ENCODE measurements at places on chromosomes 2 and 18.

- no peak for DNase-seq
Observed at GRCh38 chr2:31739161-31739560, 158.4 kb upstream of the SRD5A2 start.

- no peak for DNase-seq
Observed at GRCh38 chr2:37792366-37792765, 120.9 kb upstream of the CDC42EP3 start.

DNA sequence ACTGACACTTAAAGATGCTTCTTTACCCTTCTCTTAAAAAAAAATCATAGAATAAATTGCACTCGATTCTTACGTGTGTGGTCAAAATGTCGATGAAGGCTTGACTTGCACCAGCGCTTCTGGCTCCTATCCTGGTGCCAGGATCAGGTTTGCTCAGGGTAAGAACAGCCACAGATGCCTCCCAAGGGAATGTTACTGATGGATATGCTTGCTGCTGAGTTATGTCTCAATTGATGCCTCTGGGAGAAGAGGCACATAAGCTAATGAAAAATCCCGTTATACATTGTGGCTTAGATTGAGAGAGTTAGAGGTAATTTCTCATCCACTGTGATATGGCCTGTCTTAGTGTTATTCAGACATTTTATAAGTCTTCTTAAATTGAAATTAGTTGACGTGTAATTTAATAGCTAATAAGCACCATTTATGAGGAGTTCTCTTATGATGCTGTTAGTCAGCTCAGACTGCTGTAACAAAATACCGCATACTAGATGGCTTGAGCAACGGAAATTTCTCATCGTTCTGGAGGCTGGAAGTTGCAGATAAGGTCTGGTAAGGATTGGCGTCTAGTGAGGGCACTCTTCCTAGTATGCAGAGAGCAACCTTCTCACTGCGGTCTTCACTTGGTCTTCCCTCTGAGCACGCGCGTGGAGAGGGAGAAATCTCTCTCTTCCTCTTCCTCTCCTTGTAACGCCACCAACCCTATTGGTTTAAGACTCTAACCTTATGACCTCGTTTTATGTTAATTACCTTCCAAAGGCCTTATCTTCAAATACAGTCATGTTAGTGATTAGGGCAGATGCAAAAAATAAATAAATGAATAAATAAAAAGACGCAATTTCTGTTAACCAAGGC is 116.6 kb upstream of the NOSTRIN start:
- DNase-seq, result peak; percentile 22

GRCh38 chr2:230706053-230706521 is 6.6 kb upstream of the CAB39 start:
- no peak for DNase-seq

DNA sequence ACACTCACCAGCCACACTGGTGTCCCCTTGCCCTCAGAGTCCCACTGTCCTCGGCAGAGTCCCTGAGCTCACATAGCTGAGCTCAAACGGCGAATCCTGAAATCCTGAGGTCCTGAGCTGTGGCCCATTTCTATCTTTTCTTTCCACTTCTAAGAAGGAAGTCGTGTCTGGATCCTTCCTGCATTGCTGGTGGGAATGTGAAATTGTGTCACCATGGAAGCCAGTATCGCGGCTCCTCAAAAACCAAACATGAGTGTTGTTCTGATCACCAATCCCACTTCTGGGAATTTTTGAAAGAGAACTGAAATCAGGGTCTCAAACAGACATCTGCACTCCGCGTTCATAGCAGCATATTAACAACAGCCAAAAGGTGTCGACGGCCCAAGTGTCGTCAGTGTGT is 244.7 kb downstream of the EIPR1 start:
- no peak for DNase-seq

GRCh38 chr2:64906853-64907536 is 82.2 kb upstream of the SLC1A4 start:
- no peak for DNase-seq

- no peak for DNase-seq
Observed at GRCh38 chr2:196563876-196564275, 75.6 kb upstream of the CCDC150 start.

GRCh38 chr2:42095923-42096408 is 48.1 kb downstream of the PKDCC start:
- DNase-seq, result peak; percentile 83

DNA sequence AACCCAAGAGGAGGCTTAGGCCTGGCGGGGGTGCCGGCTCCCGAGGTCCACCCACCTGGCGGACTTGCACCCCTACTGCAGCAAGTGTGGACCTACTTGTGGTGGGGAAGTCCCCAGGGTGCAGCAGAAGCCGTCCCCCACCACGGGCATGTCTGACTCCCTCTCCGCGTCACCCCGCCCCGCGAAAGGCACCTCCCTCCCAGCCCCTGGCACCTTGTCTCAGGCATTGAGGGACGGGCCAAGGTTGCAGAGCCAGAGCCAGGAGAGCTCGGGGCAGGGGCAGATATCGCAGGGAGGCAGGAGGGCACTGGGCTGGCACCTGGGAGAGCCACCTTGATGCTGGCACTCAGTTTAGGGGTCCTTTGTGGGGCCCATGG is 19.0 kb downstream of the CROCC2 start:
- DNase-seq, result no peak

- DNase-seq, result peak; percentile 67
Observed at GRCh38 chr2:1743396-1744150, 742 bp downstream of the PXDN start.

- peak; percentile 3 for DNase-seq
Observed at GRCh38 chr2:151823651-151824050, 4.6 kb downstream of the ARL5A start.

DNA sequence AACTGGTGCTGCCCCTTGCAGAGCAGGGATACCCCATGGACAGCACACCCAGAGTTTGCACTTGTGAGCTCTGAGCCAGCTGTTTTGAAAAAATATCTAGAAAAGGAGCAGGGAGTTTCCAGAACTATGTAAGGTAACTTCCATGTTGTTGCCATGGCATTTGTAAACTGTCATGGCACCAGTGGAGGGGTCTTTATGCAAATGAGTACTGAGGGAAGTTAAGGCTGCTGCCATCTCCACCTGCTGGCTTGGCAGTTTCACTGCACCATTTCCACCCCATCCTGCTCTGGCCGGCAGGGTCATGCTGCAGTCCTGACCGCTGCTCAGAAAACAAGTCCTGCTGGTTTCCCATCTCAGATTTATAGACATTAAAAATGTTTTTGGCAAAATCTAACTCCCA is 52.3 kb upstream of the SNTG2 start:
- DNase-seq, result no peak

- DNase-seq, result peak; percentile 11
Observed at GRCh38 chr2:88053934-88054781, 1.4 kb downstream of the KRCC1 start.

- DNase-seq, result no peak
Observed at GRCh38 chr2:167555098-167555720, 666.9 kb downstream of the XIRP2 start.

DNA sequence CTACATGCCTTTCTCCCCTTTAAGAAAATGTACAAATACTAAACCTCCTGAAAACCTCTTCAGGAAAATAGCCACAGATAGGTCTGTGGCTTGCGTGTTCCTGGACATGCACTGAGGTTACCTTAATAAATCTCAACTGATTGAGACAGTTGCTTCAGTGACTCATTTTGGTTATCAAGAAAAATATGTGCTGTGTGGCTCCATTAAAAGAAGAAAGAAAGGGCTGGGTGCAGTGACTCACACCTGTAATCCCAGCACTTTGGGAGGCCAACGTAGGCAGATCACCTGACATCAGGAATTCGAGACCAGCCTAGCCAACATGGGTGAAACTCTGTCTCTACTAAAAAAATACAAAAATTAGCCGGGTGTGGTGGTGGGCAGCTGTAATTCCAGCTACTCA is 27.1 kb downstream of the CREG2 start:
- DNase-seq, result peak; percentile 44

- DNase-seq, result peak; percentile 12
Observed at GRCh38 chr2:149313512-149313972, 16.8 kb upstream of the LYPD6 start.

- DNase-seq, result no peak
Observed at GRCh38 chr2:105917226-105917625, 172.5 kb downstream of the NCK2 start.

GRCh38 chr2:160224060-160224459 is 24.0 kb upstream of the ITGB6 start:
- DNase-seq, result peak; percentile 98

- DNase-seq, result no peak
Observed at GRCh38 chr2:206098471-206098870, 12.5 kb upstream of the INO80D start.

GRCh38 chr2:3479430-3480320 is 39.7 kb downstream of the ADI1 start:
- no peak for DNase-seq

- DNase-seq, result no peak
Observed at GRCh38 chr2:65343386-65343785, 89.0 kb downstream of the SPRED2 start.

DNA sequence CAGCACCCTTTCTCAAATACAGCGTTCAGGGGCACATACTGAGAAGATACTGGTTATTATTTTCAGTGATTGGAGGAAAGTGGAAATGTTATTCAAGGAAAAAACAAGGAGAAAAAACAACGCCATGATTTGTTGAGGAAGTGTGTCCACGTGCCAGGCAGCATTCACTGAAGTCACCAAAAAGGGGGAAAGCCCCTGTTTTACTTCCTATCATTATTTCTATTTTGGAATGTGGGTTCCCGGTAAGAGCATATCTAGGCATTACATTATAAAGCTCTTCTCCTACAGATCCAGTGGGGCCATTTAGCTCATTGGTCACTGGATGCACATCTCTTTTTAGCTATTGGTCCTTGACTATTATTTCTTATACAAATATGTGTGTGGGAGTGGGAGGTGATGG is 518.7 kb downstream of the TXNL1 start:
- no peak for DNase-seq

GRCh38 chr2:128593879-128594650 is 275.4 kb upstream of the HS6ST1 start:
- peak; percentile 8 for DNase-seq

DNA sequence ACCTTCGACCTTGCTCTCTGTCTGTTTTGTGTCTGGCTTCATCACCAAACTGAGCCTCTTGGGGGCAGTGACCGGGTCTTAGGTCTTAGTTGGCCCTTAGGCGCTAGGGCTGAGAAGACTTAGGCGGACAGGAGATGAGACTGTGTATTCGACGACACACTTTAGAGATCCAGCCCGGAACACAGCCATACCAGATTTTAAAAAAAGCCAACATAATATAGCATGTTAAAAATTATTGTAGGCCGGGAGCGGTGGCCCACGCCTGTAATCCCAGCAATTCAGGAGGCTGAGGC is 9.5 kb upstream of the PROC start:
- DNase-seq, result no peak

GRCh38 chr2:59756150-59756549 is 797.3 kb downstream of the BCL11A start:
- DNase-seq, result no peak

DNA sequence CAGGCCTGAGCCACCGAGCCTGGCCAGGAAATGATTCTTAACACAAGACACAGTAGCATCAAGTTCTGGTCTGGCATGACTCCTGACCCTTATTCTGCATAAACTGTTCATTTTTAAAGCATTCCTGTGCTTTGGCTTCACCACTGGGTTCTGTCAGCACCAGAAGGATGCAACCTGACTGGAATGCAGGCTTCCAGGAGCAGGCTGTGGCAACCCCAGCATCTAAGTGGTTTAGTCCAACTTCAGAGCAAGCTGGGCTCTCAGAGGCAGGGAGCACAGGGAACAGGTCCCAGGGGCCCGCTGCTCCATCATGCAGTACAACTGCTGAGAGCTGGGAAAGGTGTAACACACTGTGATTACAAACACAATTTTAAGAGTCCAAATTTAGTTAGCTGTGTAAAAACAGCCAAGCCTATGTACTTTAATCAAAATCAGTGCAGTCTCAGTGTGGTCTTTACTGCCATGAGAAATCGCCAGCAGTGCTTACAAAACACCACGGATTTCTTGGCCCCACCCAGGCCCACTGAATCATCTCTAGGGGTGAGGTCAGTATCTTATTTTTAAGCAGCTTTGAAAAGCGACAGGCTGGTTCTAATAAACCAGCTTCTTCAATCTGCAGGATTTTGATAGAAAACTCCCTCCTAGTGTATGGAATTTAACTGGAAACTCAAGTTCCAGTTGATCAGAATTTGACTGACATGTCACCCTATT is 44.4 kb upstream of the TMEM182 start:
- peak; percentile 28 for DNase-seq

GRCh38 chr18:31876707-31877106 is 66.2 kb downstream of the TRAPPC8 start:
- peak; percentile 7 for DNase-seq

DNA sequence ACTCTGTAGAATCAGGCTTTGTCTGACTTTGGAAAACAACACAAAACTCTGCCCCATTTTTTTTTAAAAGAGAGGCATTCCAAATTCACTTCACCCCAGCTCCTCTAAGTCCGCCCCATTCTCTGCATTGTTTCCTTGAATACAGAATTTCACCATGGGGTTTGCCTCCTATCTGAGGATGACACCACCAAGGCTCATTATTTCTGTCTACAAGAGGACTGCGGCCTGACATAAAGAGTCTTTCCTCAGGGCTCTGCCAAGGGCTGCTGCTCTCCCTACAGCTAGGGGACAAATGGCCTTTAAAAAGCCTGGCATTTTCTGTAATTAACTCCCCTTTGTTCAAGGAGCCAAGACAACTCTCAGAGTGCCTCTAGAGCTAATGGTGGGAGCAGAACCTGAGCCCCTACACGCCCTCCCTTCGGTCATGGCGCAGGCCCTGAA is 4.6 kb downstream of the CHST10 start:
- no peak for DNase-seq

- DNase-seq, result peak; percentile 73
Observed at GRCh38 chr2:222076973-222077690, 221.7 kb downstream of the PAX3 start.

DNA sequence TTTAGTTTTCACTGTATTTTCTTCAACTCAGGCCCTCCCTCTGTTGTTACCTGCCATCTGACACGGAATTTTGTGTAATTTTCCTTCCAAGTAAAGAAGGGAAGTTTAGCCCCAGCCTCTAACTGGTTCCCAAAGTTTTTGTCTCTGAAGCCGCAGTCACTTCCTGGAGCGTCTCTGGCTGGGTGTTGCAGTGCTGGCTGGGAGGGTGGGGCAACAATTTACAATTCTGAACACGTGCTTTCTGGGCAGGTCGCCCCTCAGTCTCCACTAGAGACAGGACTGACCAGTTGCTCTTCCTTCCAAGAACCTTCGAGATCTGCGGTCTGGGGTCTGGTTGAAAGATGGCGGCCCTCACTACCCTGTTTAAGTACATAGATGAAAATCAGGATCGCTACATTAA is 3.5 kb downstream of the CNDP2 start:
- no peak for DNase-seq

- peak; percentile 49 for DNase-seq
Observed at GRCh38 chr2:237790353-237790752, 8.2 kb upstream of the RBM44 start.

All from astrocyte of the spinal cord (primary cell).